ENCODE measurements at places on chromosomes 4 and X. TPM values are rescaled to one million over a fixed set of nuclear protein-coding genes. Genes with fewer than 3 reads are reported as not detected.

DNA sequence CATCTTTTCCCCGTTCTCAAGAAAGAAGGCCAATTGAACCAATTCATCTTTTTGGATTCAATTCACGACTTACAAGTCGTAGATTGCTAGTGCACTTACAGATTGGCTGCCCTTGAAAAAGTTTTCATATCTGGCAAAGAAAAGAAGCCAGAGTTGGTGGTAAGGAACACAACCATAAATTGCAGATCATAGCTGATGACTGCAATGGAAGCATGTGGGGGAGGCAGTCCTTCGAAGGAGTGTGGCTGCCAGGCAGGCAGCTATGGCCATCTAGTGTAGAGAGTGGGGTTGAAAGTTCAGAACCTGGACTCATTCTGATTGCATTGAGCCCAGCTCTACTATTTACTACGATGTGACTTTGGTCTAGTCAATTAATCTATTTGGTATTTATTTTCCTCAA lies 4.5 kb downstream of the GPM6A start:
- H3K27ac ChIP-seq: no peak overlapping the region
- no peaks in the 10 kb centered on the region for H3K4me1 ChIP-seq
- DNase-seq: no peak
- H3K27me3 ChIP-seq: no peaks in the 10 kb centered on the region
- no peak overlapping the region for H3K4me3 ChIP-seq

HSPA4L gene
- total RNA-seq: 12.4 TPM

DNA sequence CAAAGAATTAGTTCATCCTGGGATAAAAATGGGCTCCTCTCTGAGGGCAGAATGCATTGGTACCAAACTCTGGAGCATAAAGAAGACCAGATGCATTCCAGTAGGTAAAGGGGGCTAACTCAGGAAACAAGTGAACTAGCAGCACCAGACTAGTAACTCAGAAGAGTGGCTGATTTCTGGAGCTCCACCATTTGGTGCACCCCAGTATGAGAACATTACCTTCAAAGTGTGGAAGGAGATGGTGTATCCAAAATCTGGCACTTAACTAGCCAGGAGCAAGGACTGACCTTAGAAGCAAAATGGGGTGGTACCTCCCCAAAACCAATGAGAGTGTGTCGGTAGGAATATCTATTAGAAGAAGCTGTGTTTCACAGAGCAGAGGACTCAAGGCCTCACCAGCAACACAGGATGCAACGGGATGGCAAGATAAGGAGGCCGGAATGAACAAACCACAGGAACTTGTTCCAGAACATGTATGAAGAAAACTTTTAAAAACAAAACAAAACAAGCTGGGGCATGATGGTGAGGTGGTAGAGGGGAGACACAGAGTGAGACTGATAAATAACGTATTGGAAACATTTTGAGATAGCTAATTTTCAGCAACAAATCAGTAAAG lies 142.3 kb downstream of the INPP4B start:
- H3K27ac ChIP-seq: no peak overlapping the region
- no peaks in the 10 kb centered on the region for H3K36me3 ChIP-seq
- peak; percentile 17 for DNase-seq
- H3K4me3 ChIP-seq: no peak overlapping the region
- H3K4me1 ChIP-seq: no peaks in the 10 kb centered on the region

GRCh38 chrX:53798281-53798680 lies 111.8 kb upstream of the HUWE1 start:
- no peaks in the 10 kb centered on the region for H3K27me3 ChIP-seq
- DNase-seq: no peak
- H3K36me3 ChIP-seq: no peaks in the 10 kb centered on the region

FOXP3 gene
- not detected for total RNA-seq

- H3K27me3 ChIP-seq: no peaks in the 10 kb centered on the region
- H3K27ac ChIP-seq: no peak overlapping the region
- DNase-seq: no peak
- H3K4me3 ChIP-seq: no peak overlapping the region
These were observed 894.0 kb upstream of the FRG1 start for GRCh38 chr4:189046642-189047041.

DNA sequence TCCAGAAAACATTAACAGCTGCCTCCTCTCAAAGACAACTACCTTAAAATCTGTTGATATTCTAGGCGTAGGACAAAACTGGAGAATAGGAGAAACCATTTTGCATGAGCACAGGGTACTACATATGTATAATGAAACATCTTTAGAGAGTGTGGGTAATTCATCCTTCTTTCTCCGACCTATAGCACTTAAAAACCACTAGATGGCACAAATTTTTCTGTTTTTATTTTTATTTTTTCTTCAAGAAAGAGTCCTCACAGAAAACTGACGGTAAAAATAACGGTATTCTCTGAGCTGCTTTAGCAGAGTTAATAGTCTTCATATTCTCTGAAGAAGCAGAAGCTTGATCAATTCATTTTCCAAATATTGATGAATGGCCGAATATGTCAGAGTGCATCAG lies 14.6 kb downstream of the SMIM31 start:
- DNase-seq: no peak
- no peaks in the 10 kb centered on the region for H3K4me1 ChIP-seq
- no peak overlapping the region for H3K27ac ChIP-seq
- no peak overlapping the region for H3K4me3 ChIP-seq

DNA sequence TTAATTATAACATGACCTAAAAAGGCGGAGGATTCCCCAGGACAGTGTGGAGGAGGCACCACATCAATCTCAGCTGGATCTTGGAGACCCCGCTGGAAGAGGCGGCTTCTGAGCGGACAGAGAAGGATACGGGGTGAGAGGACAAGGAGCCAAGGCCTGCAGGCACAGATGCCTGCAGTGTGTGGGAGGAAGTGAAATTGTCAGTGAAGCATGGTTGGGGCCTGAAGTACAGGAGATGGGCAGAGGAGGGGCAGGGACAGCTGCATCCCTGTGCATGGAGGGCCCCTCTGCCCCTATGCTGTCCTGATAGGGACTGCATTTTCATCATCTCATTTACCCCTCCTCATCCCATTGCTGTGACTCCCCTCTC lies 1.7 kb upstream of the SLC2A9 start:
- peaks cover 6% of the 10 kb centered on the region for H3K4me1 ChIP-seq
- H3K27ac ChIP-seq: no peak overlapping the region
- no peaks in the 10 kb centered on the region for H3K36me3 ChIP-seq
- H3K4me3 ChIP-seq: no peak overlapping the region
- peaks cover 6% of the 10 kb centered on the region for H3K27me3 ChIP-seq

MAGEB17 gene
- not detected for total RNA-seq

DNA sequence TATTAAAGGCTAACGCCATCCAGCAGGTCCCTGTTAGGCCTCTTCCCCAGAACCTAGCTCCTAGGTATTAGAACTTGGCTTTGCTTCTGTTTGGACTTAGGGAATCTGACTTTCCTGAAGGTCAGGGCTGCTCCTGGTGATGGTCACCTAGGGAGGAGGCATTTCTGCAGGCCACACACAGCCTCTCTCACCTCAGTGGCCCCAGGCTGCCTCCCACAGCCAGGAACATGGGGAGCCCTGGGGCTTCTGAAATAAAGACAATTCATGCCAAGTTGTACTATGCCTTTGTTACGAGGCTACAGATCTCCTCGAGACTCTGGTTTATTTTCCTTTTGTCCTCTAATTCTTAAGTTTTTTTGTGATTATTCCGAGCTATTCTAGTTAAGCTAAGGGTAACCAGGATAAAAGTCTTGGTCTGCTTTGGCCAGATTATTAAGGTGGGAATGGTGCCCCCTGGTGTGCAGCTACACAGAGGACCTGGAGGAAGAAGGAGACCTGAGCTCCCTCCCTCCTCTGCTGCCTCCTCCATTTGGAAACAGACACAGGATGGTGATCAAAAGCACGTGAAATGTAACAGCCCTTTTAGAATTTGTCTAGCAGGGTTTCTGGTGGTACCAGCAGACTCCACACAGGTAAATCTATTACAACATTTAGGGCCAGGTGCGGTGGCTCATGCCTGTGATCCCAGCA lies 131.0 kb downstream of the DCLK2 start:
- no peaks in the 10 kb centered on the region for H3K4me1 ChIP-seq
- no peak overlapping the region for H3K27ac ChIP-seq
- H3K27me3 ChIP-seq: no peaks in the 10 kb centered on the region

ARHGEF6 gene
- total RNA-seq: 5.5 TPM

GRCh38 chr4:184288451-184289178 lies 70.9 kb upstream of the ENPP6 start:
- no peak for DNase-seq
- H3K27ac ChIP-seq: no peak overlapping the region
- H3K4me3 ChIP-seq: no peak overlapping the region
- H3K27me3 ChIP-seq: no peaks in the 10 kb centered on the region

BMX gene
- total RNA-seq: 86.0 TPM

- H3K4me3 ChIP-seq: no peak overlapping the region
- H3K36me3 ChIP-seq: no peaks in the 10 kb centered on the region
- DNase-seq: no peak
- H3K4me1 ChIP-seq: peaks cover 4% of the 10 kb centered on the region
- no peak overlapping the region for H3K27ac ChIP-seq
These were observed 139.5 kb downstream of the TBL1X start for GRCh38 chrX:9604111-9604907.

- no peak overlapping the region for H3K4me3 ChIP-seq
- no peaks in the 10 kb centered on the region for H3K27me3 ChIP-seq
- no peaks in the 10 kb centered on the region for H3K36me3 ChIP-seq
- H3K27ac ChIP-seq: peak overlapping the region; percentile 23
- peak; percentile 53 for DNase-seq
These were observed 262.6 kb downstream of the ADGRL3 start for GRCh38 chr4:61462451-61463326.

DNA sequence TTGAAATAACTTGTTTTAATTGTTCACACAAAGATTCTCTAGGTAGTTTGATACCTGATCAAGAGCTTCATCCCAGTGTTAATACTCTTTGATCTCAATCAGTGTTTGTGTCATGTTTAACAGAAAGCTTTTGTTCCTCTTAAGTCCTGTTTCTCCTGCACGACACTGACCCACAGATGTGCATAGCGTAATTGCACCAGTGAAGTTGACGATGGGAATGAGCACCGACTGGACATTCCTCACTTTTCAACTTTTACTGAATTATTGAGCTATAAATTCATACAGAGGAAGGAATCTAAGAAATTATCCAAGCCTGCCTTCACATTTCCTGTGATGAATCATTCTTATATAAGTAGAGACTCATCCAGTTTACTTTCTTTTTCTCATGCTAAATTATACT lies 878.7 kb upstream of the TENM3 start:
- H3K27ac ChIP-seq: no peak overlapping the region
- no peaks in the 10 kb centered on the region for H3K36me3 ChIP-seq
- DNase-seq: no peak

GRCh38 chr4:26069218-26069617 lies 155.2 kb downstream of the SMIM20 start:
- H3K4me3 ChIP-seq: no peak overlapping the region
- no peak overlapping the region for H3K27ac ChIP-seq
- no peaks in the 10 kb centered on the region for H3K27me3 ChIP-seq
- H3K36me3 ChIP-seq: no peaks in the 10 kb centered on the region
- H3K4me1 ChIP-seq: no peaks in the 10 kb centered on the region
- no peak for DNase-seq

IGBP1 gene
- total RNA-seq: 40.4 TPM

DNA sequence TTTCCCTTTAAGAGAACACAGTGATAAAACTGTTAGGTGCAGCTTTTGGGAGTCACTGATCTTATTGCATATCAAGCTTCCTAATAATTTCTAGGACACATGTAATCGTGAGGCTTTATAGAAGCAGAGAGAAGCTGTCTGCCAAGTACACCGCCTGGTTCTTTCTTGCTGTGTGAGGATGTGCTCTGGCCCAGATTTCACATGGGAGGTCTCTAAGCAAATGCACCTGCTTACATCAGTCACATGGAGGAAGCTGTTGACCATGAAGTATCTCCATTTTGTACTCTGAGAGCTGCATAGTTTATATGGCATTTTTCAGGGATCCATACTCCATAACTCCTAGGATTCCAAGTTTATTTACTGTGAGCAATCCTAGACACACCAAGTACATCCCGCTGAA lies 37.1 kb downstream of the RGS12 start:
- DNase-seq: no peak

- peaks cover 9% of the 10 kb centered on the region for H3K36me3 ChIP-seq
- H3K4me3 ChIP-seq: no peak overlapping the region
- no peak overlapping the region for H3K27ac ChIP-seq
- H3K27me3 ChIP-seq: no peaks in the 10 kb centered on the region
These were observed 6.0 kb downstream of the NOA1 start for GRCh38 chr4:56971383-56971782.

- no peaks in the 10 kb centered on the region for H3K36me3 ChIP-seq
- no peak for DNase-seq
- no peaks in the 10 kb centered on the region for H3K27me3 ChIP-seq
- peaks cover 5% of the 10 kb centered on the region for H3K4me1 ChIP-seq
- H3K27ac ChIP-seq: no peak overlapping the region
- no peak overlapping the region for H3K4me3 ChIP-seq
These were observed 12.1 kb downstream of the SUPT20HL2 start for GRCh38 chrX:24301806-24302205.

GRCh38 chr4:38013461-38014366 lies 53.5 kb downstream of the PTTG2 start:
- no peaks in the 10 kb centered on the region for H3K36me3 ChIP-seq
- H3K27ac ChIP-seq: no peak overlapping the region
- no peak overlapping the region for H3K4me3 ChIP-seq
- no peaks in the 10 kb centered on the region for H3K27me3 ChIP-seq
- H3K4me1 ChIP-seq: no peaks in the 10 kb centered on the region

GRCh38 chr4:119655111-119655837 lies 26.7 kb upstream of the PDE5A start:
- no peak overlapping the region for H3K4me3 ChIP-seq
- peaks cover 19% of the 10 kb centered on the region for H3K4me1 ChIP-seq
- no peaks in the 10 kb centered on the region for H3K27me3 ChIP-seq
- peak; percentile 50 for DNase-seq
- H3K27ac ChIP-seq: no peak overlapping the region

- no peaks in the 10 kb centered on the region for H3K4me1 ChIP-seq
- no peak overlapping the region for H3K4me3 ChIP-seq
- no peak for DNase-seq
- no peaks in the 10 kb centered on the region for H3K27me3 ChIP-seq
These were observed 21.4 kb downstream of the GRSF1 start for GRCh38 chr4:70818173-70818855.

DNA sequence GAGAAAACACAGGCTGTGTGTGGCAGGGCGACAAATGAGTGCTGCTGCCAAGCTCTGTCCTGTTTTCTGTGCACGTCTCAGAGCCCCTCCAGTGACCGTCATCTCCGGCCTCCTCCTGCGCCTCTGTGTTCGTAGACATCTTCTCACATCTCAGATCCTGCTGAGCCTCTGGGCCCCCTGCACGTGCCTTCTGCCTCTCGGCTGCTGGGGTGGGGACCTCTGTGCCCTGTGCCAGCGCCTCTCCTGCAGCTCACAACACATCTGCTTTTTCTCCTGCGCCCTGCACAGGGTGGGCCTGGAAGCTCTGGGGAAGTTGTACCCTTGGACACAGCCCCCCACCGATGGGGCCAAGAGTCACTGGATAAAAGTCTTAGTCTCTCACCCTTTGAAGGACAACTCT lies 2.4 kb upstream of the CTAG2 start:
- H3K4me1 ChIP-seq: no peaks in the 10 kb centered on the region
- DNase-seq: no peak
- H3K27me3 ChIP-seq: no peaks in the 10 kb centered on the region
- H3K36me3 ChIP-seq: no peaks in the 10 kb centered on the region
- H3K4me3 ChIP-seq: no peak overlapping the region
- no peak overlapping the region for H3K27ac ChIP-seq

GRCh38 chrX:152991123-152991522 lies 2.8 kb downstream of the PNMA5 start:
- H3K36me3 ChIP-seq: no peaks in the 10 kb centered on the region
- DNase-seq: no peak
- H3K4me3 ChIP-seq: no peak overlapping the region
- no peaks in the 10 kb centered on the region for H3K27me3 ChIP-seq
- H3K4me1 ChIP-seq: no peaks in the 10 kb centered on the region
- H3K27ac ChIP-seq: no peak overlapping the region

GRCh38 chr4:40427128-40427527 lies 92.0 kb downstream of the CHRNA9 start:
- no peaks in the 10 kb centered on the region for H3K36me3 ChIP-seq
- DNase-seq: no peak
- no peak overlapping the region for H3K4me3 ChIP-seq
- no peak overlapping the region for H3K27ac ChIP-seq
- no peaks in the 10 kb centered on the region for H3K4me1 ChIP-seq
- peaks cover 4% of the 10 kb centered on the region for H3K27me3 ChIP-seq

Data from endothelial cell of umbilical vein (primary cell).